Stimulated activated CD8-positive, alpha-beta memory T cell treated with anti-CD3 and anti-CD28 coated beads, Interleukin-15, amount 100 ng/mL, for 48 hours (primary cell): ENCODE measurements at places on chromosomes 13 and 19.

DNA sequence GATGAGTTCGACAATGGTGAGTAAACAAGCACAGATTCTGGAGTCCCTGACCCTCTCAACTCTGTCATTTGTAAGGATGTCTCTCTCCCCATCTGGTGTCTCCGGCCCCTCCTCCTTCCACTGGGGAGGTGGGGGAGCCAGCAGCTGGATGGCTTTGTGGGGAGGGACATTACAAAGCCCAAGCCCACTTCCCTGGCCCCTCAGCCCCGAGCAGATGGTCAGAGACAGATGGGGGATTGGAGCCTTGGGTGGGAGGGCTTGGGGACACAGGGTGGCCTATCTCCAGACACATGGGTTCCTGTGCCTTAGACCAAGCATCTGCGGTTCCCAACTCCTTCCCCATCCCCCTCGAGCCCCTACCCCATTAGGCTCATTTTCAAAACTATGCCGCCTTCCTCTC is 2.5 kb downstream of the TIMM50 start:
- DNase-seq = no peak

DNA sequence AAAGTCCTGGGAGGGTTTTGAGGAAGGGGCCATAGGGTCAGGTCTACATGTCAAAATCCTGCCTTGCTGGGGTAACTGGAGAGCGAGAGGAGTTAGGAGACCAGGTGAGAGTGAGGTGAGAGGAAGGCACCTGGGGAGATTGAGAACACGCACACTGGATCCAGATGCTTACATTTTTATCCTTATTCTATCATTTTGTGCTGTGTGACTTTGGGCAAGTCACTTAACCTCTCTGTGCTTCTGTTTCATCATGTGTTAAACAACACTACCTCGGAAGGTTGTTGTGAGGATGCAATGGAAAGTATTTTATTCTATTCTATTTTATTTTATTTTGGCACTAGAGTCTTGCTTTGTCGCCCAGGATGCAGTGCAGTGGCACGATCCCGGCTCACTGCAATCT is 3.5 kb downstream of the C19orf81 start:
- DNase-seq = no peak

GRCh38 chr13:53028063-53028462 is 550 bp upstream of the OLFM4 start:
- DNase-seq = no peak

- no peak for DNase-seq
These were observed 23.5 kb downstream of the STARD13 start for GRCh38 chr13:33262062-33262487.

DNA sequence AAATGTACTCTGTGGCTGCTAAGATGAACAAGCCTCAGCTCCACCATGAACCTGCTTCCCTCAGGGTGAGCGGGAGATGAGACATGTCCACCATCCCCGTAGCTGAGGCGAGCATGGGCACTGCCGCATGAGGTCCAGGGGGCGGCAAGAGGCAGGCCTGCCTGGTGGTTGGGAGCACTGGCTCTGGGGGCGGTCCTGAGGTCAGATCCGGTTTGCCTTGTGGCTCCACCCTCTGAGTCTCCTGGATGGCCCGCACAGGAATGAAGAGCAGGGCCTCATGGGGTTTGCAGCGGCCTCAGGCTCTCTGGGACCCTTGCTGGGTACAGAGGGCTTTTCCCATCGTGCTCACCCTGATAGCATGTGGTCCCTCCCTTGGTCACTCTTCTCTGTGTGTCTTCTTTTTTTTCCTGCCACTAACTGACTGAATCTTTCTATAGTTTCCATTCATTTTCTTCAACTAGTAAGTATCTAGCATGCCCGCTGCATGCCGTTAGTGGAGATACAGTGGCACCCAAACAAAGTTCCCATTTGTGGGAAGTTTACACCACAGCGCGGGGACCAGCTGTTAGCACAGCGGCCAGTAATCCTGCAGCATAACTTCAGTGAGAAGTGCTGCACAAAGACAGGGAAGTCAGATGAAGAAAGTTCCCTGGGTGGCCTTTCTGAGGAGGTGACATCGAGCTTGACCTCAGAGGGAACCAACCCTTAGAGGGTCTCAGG is 37.3 kb downstream of the CAPN12 start:
- DNase-seq = no peak

DNA sequence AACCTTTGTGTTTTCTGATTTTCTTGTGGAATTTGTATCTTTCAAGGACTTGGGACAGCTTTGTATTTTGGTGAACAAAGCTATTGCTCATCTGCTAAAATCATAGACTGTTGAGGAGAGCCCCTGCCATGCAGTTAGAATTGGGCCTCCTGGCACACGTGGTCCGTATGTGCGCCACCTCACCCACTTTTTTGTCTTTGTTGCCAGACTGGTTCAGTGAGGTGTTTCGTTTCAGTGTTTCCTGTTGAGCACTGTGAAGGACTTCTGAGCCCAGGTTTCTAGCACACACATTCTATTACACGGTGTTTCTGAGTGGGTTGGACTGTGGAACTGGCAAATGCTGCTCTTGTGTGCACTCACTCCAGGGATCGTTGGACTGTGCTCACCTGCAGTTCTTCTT is 37.6 kb upstream of the RNF113B start:
- no peak for DNase-seq
